ENCODE measurements at places on chromosomes 1 and 21.

- DNase-seq: peak; percentile 64
Observed at GRCh38 chr1:101309334-101310311, 72.8 kb downstream of the S1PR1 start.

DNA sequence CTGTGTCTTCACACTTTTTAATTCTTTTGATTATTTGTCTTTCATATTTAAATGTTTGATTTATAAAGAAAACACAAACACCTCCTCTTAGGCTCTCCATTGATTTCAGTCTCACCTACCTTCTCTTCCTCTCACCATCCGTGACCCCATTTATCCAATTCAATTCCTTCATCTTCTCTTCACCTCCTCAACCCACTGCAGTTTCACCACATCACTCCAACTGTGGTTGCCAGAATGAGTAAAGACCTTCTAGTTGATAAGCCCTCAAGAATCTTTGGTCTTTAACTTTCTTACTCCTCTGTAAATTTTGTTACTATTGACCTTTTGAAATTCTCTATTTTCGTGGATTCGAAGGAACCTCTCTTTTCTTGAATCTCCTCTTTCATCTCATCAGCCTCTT, 260.7 kb downstream of the CHRM3 start:
- no peak for DNase-seq

- no peak for DNase-seq
Observed at GRCh38 chr1:181222972-181223505, 134.5 kb downstream of the IER5 start.

DNA sequence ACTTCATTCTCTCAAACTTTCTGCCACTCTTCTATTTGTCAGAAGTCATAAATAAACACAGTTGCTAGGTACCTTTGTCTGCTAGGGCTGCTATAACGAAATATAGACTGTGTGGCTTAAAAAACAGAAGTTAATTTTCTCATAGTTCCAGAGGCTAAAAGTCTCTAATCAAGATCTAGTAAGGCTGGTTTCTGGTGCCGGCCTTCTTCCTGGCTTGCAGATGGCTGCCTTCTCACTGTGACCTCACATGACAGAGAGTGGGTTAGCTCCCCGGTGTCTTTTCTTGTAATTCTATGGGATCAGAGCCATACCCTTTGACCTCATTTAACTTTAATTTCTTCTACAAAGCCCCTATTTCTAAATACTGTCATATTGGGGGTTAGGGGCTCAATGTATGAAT, 5.9 kb downstream of the PDC start:
- no peak for DNase-seq

GRCh38 chr1:228210076-228210651, 2.3 kb downstream of the OBSCN start:
- DNase-seq: no peak

DNA sequence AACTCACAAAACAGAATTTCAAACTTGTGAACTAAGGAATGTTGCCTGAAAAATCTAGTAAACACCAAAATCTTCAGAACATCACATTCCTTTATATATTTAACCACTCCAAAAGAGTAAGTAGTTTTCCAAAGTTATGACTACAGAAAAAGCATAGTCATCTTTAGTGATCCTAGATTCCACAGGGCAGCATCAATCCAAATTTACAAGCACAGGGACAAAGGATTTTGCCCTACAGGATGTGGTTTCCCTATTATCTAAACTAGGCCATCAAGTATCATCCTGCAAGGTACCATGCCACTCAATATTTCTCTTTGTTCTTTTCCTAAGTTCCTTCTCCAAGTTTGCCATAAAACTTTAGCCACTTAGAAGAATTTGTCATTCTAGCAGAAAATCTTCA, 33.0 kb downstream of the COP1 start:
- DNase-seq: no peak

GRCh38 chr21:37032877-37033471, 26.5 kb downstream of the RIPPLY3 start:
- no peak for DNase-seq

DNA sequence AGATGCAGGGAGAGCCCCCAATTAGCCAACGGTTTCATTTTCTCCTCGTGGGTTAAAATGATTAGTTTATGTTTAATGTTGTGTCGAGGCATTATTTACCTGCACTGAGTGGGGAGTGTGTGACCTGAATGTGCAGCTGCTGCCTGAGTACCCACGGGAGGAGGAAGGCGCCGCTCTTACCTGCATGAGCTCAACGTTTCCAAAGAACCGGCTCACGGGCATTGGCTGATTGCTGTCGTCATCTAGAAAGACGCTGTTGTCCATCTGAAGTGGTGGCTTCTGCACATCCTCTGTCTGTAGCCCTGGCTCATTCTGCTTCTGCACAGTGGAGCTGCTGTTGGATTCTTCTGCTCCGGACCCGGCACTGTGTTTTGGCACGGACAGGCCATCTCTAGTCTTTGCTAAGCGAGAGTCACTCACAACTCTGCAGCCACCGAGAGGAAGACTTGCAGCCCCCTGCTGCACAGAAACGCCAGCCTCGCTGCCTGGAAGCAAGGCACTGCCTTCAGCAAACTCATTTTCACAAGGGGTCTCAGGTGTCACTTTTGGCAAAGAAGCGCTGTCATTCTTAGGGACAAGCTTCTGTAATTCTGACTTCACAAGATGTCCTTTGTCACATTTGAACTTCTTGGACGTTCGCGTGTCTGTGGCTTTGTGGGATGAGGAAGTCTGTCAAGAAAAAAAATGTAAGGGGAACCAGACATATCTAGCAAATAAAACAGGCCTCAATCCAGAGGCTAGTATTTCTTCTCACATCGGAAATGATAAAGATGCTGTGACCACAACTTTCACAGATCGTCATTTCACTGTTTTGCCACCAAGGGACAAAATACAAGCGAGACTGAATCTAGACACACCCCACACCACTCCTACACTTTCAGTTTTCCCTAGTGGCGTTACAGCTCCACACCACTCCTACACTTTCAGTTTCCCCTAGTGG, 9.4 kb downstream of the C1orf174 start:
- no peak for DNase-seq

DNA sequence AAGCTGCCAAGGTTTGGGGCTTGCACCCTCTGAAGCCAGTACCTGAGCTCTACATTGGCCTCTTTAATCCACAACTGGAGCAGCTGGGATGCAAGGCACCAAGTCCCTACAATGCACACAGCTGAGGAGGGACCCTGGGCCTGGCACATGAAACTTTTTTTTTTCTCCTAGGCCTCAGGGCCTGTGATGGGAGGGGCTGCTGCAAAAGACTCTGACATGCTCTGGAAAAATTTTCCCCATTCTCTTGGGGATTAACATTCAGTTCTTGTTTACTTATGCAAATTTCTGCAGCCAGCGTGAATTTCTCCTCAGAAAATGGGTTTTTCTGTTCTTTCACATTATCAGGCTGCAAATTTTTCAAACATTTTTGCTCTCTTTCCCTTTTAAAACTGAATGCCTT, 1072.2 kb downstream of the BRINP3 start:
- no peak for DNase-seq

- no peak for DNase-seq
Observed at GRCh38 chr1:172533513-172534151, 682 bp downstream of the SUCO start.

DNA sequence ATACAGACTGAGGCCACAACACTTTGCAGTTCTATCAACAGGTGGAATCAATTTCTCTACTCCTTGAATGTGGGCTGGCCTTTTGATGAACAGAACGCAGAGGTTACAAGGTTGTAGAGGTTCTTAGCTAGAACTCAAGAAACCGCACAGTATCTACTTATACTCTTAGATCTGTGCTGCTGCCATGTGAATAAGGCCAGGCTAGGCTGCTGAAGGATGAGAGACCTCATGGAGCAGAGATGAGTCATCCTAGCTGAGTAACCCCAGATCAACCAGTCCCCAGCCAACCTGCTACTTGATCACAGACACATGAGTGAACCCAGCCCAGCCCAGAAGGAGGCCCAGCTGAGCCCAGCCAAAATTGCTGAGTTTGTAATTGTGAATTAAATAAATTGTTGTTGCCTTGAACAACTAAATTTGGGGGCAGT, 35.3 kb upstream of the BCAR3 start:
- no peak for DNase-seq

GRCh38 chr21:41979751-41980369, 26.0 kb upstream of the C2CD2 start:
- DNase-seq: no peak

DNA sequence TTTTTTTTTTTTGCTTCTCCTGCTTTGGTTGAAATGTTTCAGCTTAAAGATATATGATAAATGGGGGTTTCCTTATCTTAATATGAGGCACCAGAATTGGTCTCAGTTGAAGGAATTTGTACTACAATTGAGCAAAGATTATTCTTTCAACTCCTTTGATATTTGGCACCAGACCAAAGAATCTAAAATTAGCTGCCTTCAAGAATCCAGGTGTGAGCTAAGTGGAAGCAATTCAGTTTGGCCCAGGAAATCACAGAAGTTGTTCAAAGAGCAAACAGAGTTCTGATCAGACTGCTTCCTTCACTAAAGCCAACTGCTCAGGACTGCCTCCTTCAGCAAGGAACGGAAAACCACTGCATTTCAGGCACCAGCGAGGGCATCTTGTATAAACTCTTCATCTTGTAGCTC, 68.3 kb upstream of the BCAR3 start:
- no peak for DNase-seq

GRCh38 chr1:8094481-8095241, 68.6 kb upstream of the ERRFI1 start:
- no peak for DNase-seq

DNA sequence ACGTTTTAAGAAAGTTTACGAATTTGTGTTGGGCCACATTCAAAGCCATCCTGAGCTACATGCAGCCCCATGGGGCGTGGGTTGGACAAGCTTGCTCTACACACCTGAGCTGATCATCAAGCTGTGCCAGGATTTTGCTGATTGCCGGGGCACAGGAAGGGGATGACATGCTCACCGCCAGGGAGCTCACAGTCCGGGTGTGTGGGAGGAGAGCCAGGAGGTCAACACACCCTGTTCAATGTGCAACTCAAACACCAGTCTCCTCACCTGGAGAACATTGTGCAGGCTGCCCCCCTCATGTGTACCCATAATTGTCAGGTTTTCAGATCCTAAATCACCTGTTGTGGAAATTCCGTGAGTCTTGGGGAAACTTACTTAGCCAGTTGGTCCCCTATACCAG, 969 bp downstream of the CYP4A11 start:
- no peak for DNase-seq

DNA sequence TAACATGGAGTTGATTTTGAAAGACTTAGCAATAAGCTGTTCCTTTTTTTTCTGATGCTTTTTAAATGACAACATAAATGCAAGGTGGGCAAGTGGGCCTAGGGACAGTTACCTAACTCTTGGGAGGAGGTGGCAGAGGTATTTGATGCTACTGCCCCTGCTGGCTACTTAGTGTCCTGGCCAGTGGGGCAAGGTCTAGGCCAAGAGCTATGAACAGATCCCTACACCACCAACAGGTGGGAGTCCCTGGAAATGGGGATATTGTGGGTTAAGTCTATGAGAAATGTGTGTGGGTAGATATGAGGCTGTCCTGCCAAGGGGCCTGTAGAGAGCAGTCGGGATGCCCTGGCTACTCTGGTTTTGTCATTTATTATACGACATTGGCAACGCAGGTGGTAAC, 31.3 kb upstream of the B3GALT5 start:
- no peak for DNase-seq

DNA sequence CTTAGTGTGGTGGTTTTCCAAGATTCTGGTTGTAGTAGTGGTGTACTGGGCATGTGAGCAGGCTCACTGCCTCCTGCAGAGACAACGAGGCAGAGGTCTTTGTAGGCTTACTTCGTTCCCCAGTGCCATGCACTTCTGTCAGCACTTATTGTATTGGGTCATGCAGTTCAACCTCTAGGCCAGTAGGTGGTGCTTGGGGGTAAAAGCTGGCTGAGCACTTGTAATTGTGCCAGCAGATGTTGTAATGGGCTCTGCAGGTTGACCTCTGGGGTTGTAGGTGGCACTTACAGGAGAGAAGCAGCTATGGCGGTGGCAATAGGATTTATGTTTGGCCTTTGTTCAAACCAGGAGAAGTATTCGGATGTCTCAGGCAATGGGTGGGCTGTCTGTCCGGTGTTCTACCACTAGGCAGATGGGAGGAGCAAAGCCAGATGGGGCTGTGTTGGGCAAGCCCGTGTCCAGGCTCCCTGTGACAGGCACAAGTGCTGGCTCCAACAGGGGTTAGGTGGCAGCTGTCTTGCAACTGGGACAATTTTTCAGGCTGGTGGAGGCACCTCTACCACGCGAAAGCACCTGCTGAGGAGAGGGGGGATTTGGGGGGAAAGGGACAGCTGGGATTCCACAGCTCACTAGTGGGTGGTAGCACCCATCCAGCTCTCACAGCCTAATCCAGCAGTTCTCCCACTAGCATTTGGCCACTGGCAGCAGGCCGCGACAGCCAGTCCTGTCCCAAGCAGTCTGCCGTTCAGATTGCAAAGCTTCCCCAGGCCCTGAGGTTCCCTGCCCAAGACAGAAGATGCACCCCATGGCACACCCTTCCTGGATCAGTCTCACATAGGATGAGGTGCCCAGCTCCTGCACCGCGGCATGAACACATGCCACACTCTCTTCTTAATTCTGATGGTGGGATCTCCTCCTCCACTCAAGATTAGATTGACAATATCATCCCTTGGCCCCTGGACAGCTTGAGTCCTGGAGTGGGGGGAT, 274.5 kb downstream of the CTH start:
- no peak for DNase-seq

DNA sequence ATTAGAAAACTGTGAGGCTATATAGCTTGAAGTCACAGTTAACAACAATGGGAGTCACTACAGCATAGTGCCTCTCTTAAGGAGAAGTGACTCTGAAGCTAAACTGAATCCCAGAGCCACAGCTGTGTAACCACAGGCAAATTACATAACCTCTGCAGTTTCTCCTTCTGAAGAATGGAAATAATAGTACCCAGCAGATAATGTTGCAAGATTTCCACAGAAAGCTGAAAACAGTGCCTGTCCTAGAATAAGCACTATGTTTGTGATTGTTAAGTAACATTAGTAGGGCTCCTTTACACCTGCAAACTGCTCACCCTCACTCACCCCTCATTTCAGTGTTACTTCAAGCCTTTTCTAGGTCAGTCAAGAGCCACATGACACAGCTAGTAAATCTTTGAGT, 886.7 kb downstream of the PLA2G4A start:
- no peak for DNase-seq

- DNase-seq: no peak
Observed at GRCh38 chr1:31872658-31873636, 57.1 kb upstream of the SPOCD1 start.

- no peak for DNase-seq
Observed at GRCh38 chr1:20411196-20411980, 74.6 kb downstream of the CAMK2N1 start.

GRCh38 chr1:17119076-17119772, at the start of gene PADI2:
Gene PADI2, minus strand, starts transcription at chr1:17119451. Its CDS starts 80 bp downstream, at chr1:17119371.
- DNase-seq: peak; percentile 5

DNA sequence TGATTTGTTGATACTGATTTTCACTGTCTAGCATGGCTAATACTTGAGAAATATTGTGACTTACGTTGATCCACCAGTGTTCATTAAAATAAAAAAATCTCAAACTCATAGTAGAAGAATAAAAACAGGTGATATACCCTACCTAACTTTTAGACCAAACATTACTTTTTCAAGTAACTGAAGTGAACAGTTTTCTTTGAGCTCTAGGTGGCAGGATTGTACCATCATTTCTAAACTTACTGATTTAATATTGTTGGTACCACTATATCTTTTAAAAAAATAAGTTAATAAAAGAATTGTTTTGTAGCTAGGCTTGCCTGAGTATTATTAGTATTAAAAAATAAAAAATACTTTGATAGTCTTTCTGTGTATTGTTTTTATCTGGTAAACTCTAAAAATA, 21.5 kb downstream of the CDC73 start:
- no peak for DNase-seq

Data from stimulated activated CD8-positive, alpha-beta memory T cell treated with anti-CD3 and anti-CD28 coated beads, Interleukin-2, amount 100 ng/mL, for 1 hour (primary cell).